ENCODE measurements at places on chromosomes 5 and 9.

DNA sequence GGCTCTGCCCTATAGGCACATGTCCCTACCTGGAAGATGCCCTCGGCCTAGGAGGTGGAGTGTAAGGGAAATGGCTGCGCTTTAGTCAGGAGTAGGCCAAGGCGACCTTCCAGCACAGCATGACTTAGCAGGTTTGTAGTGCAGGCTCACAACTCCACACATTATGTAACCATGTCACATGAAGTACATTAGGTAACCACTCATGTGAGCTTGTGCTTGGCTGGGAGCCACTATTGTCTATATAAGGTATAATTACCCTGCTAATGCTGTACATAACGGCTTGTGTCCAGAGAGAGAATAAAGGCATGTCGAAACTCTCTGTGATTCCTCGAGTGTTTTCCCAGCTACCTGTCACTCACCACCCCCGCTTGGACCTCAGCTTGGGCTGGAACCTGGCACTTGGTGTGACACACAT, 74.9 kb downstream of the CAMK4 start:
- DNase-seq: no peak

DNA sequence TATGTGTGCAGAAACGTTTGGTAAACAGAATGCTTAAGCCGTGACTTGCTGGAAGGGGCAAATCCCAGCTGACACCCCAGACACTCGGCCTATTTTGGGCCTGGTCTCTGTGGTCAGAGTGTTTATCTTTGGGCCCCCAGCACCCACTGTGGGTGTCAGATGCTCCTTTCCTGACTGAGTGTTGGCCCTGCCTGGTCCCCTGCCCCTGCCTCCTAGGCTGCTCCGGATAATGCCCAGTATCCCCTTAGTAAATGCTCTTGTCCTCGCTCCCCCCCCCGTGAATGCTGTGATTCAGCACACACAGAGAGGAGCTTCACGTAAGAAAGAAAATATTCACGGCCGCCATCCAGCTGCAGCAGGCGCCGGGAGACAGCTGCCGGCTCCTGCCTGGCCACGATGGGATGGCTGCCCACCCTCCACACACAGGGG, 11.3 kb upstream of the ANGPTL2 start:
- no peak for DNase-seq

DNA sequence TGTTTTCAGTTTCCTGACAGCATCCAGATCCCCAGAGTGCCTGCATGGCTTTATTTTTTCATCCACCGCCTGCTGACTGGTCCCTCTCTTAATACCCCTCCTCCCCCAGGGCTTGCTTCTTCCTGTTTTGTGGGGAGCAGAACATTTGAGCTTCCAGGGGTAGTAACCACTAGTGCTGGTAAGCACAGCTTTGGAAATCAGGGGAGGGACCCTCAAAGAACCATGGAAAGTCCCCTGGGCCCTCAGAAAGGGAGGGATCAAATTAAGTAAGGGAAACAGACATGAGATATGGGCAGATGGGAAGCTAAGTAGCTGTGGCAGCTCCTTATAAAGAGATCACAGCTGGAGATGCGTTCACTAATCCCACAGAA, 26.8 kb downstream of the GRIA1 start:
- no peak for DNase-seq

DNA sequence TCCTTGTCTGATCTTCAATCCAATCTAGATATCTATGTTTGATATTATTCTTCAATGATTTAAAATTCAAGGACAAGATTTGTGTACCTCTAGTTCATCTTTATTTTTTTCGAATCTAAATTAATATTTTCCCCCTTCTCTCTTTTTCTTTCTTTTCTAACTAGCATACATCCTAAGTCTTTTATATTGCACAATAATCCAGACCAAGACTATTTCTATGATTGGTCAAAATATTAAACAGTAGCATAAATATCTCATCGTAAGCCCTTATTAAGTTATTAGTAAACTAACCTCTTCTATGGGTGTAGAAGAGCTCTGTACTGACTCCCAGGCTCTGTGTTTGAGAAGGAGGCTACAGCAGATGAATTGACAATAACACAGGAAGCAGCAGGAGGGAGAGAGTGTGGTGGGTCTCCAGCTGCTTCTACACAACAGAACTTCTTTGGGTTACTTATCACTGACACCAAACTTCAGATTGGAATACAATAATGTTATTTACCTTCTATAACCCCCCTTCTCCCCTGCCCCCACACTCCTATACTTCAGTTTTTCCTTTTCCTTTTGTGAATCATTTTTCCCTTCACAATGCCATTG, 11.9 kb upstream of the PLCXD3 start:
- DNase-seq: no peak

- DNase-seq: no peak
Measured at GRCh38 chr5:61420016-61420415, 88.0 kb downstream of the ZSWIM6 start.

GRCh38 chr5:135139381-135140134, 105.5 kb upstream of the PITX1 start:
- DNase-seq: peak; percentile 93

DNA sequence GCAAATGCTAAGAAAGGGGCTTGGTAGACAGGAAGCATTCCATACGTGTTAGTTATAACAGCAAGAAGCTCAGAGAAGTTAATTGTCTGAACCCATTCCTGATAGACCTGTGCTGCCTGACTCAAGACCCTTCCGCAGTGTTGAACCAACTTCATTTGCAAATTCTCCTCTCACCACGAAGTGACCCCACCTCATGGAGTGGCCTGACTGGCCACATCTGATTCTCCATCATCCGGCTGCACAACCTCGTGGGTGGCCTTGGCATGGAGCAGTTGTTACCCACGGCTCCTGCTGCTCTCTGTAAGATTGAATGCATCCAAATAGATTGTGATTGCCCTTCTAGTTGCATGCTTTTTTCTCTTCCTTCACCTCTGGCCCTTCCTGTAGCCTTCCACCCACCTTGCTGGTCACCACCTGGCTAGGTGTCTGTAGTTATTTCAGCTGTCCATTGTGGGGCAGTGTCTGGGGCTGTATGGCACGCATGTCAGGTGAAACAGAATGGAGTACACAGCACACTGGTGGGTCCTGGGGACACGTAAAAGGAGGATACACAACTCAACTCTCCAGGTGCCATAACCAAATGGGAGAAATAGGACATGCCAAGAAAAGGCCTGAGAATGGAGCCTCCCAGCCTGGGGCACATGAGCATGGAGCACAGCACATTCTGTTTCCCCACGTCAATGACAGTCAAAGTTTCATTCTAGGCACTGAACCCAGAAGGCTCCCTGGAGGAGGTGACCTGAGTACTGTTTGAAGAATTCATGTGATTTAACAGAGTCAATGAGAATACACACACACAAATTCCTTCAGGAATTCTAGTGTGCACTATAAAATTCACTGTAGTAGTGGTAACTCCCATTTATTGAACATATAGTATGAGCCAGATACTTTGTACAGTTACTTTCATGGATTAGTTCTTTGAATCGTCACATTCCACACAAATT, 70.5 kb upstream of the PTCH1 start:
- no peak for DNase-seq

DNA sequence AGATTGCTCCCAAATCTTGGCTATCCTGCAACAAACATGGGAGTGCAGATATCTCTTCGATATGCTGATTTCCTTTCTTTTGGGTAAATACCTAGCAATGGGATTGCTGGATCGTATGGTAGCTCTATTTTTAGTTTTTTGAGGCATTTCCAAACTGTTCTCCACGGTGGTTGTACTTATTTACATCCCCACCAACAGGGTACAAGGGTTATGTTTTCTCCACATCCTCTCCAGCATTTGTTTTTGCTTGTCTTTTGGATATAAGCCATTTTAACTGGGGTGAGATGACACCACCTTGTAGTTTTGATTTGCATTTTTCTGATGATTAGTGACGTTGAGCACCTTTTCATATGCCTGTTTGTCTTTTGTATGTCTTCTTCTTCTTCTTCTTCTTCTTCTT, 20.3 kb downstream of the CTSL start:
- no peak for DNase-seq

DNA sequence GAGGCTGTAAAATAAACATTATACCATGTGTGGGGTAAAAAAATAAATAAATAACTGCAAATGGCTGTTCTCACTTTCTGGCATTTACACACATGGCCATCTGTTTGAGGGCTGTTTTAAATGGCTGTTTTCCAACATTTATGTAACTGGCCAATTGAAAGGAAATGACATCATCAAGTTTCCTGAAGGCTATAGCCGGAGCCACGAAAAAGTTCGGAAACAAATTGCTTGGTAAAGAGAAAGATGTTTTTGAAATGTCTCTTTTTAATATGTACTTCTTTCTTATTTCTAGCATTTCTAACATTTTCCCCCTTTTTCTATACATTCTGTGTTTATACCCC, 95.4 kb upstream of the DAB2 start:
- DNase-seq: peak; percentile 28

- DNase-seq: peak; percentile 34
Measured at GRCh38 chr5:136174021-136174659, 18.8 kb downstream of the SMIM32 start.

Data from inflammatory macrophage (primary cell).